ENCODE measurements at places on chromosomes 11 and 22.

DNA sequence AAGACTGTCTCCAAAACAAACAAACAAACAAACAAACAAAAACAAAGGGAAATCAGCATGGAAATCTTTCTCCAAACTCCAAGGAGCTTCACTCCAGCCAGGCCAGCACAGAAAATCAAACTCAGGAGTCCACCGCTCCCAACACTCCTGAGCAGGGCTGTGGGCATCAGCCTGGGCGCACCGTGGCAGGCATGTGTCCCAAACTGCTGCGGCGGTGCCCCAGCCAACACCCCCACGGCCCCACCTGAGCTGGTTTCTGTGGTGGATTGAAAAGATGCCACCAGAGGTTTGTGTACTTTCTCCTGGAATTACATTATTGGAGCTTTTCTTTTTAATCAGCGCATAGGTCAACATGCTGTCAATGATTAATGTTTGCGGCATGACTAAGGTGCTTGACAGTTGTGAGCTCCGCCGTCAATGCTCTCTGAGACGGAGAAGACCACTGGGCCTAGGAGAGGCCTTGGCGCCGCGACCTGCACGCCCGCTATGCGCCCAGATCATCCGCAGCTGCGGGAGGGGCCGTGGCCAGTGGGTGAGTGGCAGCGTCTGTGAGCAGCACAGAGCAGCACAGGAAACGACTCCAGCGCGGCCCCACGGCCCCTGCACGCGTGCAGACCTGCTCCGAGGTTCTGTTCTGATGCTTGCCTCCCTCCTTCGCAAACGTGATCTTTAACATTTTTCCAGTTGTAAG lies 18.1 kb downstream of the DRD4 start:
- peaks cover 5% of the 10 kb centered on the region for H3K36me3 ChIP-seq

GRCh38 chr11:128890543-128891368 lies at the start of gene KCNJ5:
TSS of gene KCNJ5 (plus strand) at chr11:128891356. CDS start at chr11:128911274, 19,918 bp downstream.
- H3K27ac ChIP-seq: no peak within 1 kb of the TSS
- H3K36me3 ChIP-seq: no peaks in the 10 kb centered on the region
- DNase-seq: no peak
- H3K27me3 ChIP-seq: peaks cover 55% of the 10 kb centered on the region
- peaks cover 13% of the 10 kb centered on the region for H3K4me1 ChIP-seq
- H3K4me3 ChIP-seq: peak within 1 kb of the TSS; percentile 68

DNA sequence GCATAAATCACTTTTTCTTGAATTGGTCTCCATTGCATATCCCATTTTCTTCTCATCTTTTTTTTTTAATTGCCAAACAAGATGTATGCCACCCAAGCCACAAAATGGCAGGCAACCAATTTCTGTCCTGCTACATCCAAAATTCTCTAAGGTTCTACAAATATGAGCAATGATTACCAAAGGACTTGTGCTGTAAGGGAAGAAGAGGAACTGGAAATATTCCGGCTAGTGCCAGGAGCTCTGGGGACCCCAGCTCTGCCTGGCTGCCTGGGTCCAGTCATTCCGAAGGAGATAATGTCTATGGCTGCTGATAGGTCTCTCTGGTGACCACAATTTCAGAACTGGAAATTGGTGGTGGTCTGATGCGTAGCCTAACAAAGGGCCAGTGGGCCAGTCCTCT lies 17.1 kb upstream of the SNX32 start:
- no peak for DNase-seq
- peaks cover 12% of the 10 kb centered on the region for H3K4me1 ChIP-seq
- peaks cover 3% of the 10 kb centered on the region for H3K27me3 ChIP-seq
- peak overlapping the region; percentile 89 for H3K4me3 ChIP-seq

- no peak for DNase-seq
- no peaks in the 10 kb centered on the region for H3K4me1 ChIP-seq
Measured at GRCh38 chr11:126431401-126432064, 76.0 kb downstream of the ST3GAL4 start.

GRCh38 chr11:110833033-110833484 lies 120.8 kb upstream of the ARHGAP20 start:
- no peaks in the 10 kb centered on the region for H3K36me3 ChIP-seq
- H3K4me3 ChIP-seq: no peak overlapping the region
- DNase-seq: no peak
- H3K4me1 ChIP-seq: no peaks in the 10 kb centered on the region
- no peaks in the 10 kb centered on the region for H3K27me3 ChIP-seq
- no peak overlapping the region for H3K27ac ChIP-seq

GRCh38 chr11:122976734-122977469 lies 4.7 kb downstream of the BSX start:
- peaks cover 3% of the 10 kb centered on the region for H3K36me3 ChIP-seq
- peaks cover 93% of the 10 kb centered on the region for H3K27me3 ChIP-seq
- H3K27ac ChIP-seq: no peak overlapping the region
- H3K4me1 ChIP-seq: peaks cover 22% of the 10 kb centered on the region
- no peak for DNase-seq
- H3K4me3 ChIP-seq: peak overlapping the region; percentile 54

All from activated naive CD8-positive, alpha-beta T cell treated with anti-CD3 and anti-CD28 coated beads, Interleukin-2, amount 10 ng/mL, durations not matched to agents 7 days and 5 days (primary cell).